Epithelial cell of alveolus of lung (primary cell): ENCODE measurements at places on chromosomes 6 and 20. TPM values are rescaled to one million over a fixed set of nuclear protein-coding genes. Genes with fewer than 3 reads are reported as not detected.

The HDDC2 gene
- total RNA-seq, result 48.5 and 73.4 TPM in 2 replicates

The GABRR1 gene
- not detected in 2 replicates for total RNA-seq

The RRAGD gene
- 0.16 and 3.2 TPM in 2 replicates for total RNA-seq

The ECT2L gene
- total RNA-seq, result not detected in 2 replicates

The C4A gene
- 0.52 and 13.6 TPM in 2 replicates for total RNA-seq

The ZC2HC1B gene
- not detected in 2 replicates for total RNA-seq

The TBC1D7 gene
- total RNA-seq, result 19.7 and 22.9 TPM in 2 replicates

The MOXD1 gene
- total RNA-seq, result 16.0 and 20.6 TPM in 2 replicates

The TUBB1 gene
- not detected in 2 replicates for total RNA-seq

The TGM3 gene
- total RNA-seq, result not detected in 2 replicates

The KCNK16 gene
- total RNA-seq, result not detected in 2 replicates

The TASP1 gene
- 3.7 and 4.5 TPM in 2 replicates for total RNA-seq

The SLC35D3 gene
- total RNA-seq, result 0.08 TPM in 1 of 2 replicates, not detected in the other

The TRIM40 gene
- not detected in 2 replicates for total RNA-seq

The COL10A1 gene
- total RNA-seq, result 0.08 and 0.13 TPM in 2 replicates

The DEFB119 gene
- not detected in 2 replicates for total RNA-seq
